ENCODE measurements at places on chromosomes 6 and 20.

DNA sequence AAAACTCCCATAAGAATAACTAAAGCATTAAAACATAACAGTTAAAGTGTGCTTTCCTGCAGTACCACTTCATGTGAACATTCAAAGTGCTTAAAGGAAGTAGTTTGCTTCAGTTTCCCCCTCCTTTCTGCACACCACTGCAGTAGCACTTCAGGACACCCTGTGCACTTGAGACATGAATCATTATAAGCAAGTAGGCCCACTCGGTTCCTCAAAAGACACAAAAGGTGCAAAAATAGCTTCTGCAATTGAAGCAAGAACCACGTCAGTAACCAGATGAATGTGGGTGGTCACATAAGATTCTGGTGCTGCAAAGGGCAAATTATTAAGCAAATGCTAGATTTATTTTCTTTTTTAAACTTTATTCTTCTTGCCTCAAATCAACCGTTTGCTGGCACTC lies 160.6 kb downstream of the HIVEP2 start:
- no peak for DNase-seq

GRCh38 chr6:39344821-39345280 lies 22.3 kb upstream of the KCNK16 start:
- DNase-seq: peak; percentile 74

DNA sequence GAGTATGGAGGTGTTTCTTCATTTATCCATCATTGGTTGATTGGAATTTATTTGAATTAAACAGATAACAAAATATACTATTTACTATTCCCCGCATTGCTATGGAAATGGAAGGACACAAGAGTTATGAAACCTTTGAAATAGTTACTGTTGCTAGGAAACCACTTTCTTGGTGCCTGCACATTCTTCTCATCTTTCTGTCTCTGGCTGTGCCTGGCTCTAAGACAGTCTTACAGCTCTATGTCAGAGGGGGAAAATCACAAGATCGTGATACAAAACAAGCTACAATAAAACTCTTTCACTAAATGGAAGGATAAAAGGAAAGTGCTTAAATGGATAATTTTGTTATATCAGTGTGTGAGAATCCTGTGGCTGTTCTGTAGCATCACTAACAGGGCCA lies 453.0 kb downstream of the LMBRD1 start:
- no peak for DNase-seq

DNA sequence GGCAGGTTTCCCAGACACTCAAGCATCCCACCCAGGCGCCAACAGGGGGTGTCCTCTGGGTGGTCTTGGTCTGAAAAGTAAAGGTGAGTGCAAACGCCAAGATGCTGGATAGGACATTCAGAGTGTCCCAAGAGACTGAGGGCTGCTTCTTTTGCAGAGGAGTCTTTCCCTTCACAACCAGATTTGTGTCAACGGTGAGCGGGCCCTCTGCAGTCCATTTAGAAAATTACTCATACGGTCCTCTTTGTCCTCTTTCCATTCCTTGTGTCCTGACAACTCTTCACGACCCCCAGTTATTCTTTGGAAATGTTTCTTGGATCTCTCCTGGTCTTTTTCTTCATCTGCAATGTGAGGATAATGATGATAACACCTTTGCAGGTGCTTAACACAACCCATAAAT lies 257.8 kb downstream of the CDC5L start:
- DNase-seq: no peak

DNA sequence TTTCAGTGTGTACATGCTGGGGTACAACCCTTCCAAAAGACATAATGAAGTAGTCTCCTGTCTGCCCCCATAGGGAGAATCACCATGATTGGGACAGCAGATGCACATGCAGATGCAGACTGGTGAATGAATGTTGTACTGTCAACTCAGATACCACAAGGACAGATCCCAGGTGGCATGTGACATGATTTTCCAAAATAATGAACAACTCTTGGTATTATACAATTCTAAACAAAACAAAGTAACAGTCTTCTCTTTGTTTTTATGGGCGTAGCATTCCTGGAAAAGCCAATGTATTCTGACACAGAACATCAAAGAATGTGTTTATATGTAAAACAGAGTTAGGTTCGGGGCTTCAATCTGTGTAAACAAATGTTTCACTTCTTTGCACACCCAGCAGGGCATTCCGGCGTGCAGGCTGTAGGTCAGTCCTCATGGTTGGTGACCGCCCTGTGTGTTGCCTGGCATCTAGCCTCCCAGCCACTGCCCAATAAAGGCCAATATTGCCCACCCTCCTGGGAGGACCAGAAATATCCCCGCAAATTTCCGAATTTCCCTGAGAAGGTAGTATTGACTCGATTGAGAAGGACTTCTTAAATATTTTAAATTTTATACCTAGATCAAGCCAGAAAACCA lies 127.7 kb downstream of the KLHL32 start:
- DNase-seq: no peak

DNA sequence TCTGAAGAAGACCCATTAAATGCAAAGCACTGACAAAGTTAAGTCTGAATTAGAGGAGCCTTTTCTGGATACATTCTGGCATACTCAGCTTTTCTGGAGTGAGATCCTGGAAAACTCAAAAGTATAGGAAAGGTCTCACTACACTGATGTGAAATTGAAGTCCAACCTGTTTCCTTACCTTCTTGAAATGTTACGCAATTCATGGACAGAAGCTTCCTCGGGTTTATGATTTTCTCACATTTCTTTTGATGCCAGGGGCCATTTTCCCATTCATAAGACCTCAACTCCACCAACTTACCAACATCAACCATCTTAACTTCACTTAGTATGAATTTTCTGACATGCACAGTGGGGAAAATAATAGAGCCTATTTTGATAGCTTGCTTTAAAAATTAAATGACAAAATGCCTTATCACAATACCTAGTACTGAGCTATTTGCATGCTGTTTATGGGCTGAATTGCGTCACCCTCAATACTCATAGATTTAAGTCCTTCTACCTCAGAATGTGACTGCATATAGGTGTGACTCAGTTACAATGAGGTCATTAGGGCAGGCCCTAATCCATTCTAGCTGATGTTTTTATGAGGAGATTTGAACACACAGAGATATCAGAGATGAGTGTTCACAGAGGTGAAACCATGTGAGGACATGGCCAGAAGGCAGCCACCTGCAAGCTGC lies 73.4 kb upstream of the RAB32 start:
- DNase-seq: no peak

DNA sequence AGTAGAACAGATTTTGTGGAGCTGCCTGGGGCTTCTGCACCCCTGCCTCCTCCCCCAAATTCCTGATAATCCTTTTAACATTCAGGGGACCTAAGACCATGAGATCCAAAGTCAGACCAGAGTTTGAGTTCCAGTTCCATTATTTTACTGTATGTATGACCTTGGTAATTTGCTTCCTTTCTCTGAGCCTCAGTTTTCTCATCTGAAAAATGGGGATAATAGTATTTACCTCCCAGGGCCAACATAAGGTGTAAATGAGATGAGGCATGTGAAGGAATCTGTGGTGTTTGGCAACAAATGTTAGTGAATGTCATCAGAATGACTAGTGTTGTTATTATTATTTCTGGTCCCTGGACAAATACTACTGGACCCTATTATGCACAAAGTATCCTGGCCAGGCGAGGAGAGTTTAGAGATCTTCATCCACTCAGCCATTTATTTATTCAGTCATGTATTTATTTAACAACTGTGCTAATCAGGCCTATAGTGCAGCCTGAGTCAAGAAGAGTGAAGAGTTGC lies 47.3 kb downstream of the CDH22 start:
- no peak for DNase-seq

GRCh38 chr6:73732845-73733675 lies 37.1 kb downstream of the CD109 start:
- DNase-seq: no peak

DNA sequence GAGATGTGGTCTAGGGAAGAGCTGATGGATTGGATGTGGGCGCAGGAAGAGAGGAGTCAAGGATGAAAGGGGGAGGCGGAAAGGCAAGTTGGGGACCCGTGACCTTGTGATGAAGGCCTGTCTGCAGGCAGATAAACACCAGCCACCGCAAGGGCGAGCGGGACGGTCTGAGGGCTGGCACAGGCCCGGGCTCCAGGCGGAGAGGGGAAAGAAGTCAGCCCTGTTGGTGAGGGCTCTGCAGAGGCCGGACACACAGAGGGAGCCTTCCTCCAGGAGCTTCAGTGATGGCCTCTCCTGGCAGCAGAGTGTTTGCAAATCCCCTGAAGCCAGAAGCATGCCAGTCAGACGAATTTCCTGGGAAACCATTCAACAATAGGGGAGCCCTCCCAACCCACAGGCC lies 112.2 kb downstream of the ZDHHC14 start:
- no peak for DNase-seq

GRCh38 chr6:38910207-38910606 lies 138.4 kb upstream of the GLP1R start:
- no peak for DNase-seq

DNA sequence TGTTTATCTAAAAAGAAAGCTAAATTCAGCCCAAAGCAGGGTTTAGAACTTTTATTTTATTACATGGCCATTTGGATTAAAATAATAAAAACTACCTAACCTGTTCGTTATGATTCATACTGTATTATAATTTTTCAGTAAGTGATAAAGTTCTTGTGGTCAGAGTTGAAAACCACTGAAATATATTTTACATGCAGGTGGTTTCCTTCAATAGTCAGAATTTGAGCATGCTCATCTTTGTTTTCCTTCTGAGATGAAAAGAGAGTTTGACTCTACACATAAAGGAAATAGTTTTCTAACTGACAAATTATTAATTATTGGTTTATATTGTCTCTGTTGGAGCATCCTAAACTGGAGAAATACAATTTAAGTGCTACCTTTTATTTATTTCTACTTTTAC lies 114.0 kb upstream of the FKBP1C start:
- DNase-seq: no peak

DNA sequence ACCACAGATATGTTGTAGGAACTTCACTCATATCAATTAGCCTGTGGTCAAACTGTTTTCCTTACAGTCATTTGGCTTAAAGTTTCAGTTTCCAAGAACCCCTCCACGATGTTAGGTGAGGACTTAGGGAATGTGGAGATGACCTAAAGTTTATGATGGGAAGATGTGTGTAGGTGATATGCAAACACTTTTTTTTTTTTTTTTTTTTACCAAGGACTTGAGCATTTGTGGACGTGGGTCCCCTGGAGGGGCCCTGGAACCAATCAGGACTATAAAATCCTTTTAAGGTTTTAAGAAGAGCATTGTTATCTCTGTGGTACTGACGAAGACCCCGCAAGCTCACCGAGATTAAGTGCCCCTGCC lies 478 bp upstream of the MTHFD1L start:
- no peak for DNase-seq

- no peak for DNase-seq
Observed at GRCh38 chr6:27742833-27743573, 169.2 kb downstream of the OR2B2 start.

DNA sequence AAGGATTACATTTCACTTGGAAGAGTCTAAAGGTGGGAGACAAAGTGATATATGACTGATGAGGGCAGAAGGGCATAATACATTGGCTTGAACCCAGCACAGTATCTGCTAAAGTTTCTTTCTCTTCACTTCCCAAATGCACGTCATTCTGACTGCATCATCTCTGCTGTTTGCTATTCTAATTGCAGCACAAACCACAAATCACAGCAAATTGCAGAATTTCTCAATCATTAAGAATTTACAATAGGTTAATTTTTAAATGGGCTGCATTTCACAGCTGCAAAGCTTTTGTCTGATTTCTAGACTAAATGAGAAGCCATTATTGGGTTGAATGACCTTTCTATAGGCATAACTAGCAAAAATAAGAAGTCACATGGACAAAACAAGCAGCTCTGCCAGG lies 337.0 kb downstream of the RNGTT start:
- DNase-seq: no peak

- no peak for DNase-seq
Observed at GRCh38 chr20:3964719-3965118, 50.6 kb downstream of the RNF24 start.

DNA sequence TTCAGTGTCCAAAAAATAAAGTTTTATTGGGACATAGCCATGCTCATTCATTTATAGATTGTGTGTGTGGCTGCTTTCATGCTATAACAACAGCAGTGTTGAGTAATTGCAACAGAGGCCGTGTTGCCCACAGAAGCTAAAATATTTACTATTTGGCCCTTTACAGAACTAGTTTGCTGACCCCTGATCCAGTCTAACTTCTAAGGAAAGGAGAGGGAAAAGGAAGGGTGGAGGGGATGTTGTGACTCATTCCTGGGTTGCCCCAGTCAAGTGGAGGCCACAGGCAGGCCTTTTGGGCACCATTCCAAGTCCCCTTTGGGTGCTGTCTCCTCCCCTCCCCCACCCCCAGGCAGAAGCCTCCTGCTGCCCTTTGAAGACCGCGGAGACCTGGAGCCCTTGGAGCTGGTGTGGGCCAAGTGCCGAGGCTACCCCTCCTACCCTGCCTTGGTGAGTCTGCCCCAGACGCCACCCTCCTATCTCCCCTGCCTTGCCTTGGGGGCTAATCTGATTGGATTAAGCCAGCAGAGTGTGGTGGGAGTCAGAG lies 28.4 kb downstream of the BRPF3 start:
- no peak for DNase-seq

GRCh38 chr6:109834595-109835437 lies 143.3 kb upstream of the GPR6 start:
- no peak for DNase-seq

DNA sequence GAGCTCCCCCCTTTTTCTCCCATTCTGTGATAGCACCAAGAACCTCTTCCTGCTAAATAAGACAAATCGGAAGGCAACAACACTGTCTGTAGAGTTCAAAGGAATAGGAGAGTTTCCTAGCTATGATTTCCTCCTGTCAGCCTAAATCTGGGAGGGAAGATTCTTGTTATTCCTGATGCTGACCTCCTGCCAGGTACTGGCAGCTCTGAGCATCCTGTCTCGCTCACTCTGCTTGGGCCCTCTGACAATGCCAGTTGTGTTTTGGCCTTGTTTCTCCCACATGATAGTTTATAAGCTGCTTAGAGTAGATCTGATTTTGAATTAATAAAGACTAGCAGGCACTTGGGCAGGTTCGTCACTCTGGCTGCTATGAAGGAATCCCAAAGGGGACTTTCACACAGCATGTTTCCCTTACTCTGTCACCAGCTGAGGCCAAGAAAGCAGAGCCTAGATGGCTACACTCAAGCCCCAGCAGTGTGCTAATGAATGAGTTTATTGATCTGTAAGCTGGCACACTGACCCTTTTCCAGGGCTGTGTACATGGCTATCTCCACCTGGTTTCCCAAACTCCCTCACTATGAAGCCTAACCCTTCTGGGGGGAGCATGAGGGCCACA lies 52.3 kb downstream of the UQCC1 start:
- DNase-seq: no peak

Measured in H1 (cell line).